MCF 10A (cell line): ENCODE measurements at places on chromosomes 7 and 10. TPM values are rescaled to one million over a fixed set of nuclear protein-coding genes. Genes with fewer than 3 reads are reported as not detected.

Gene IFIT1B
- not detected in 2 replicates for total RNA-seq

Gene ANKRD61
- total RNA-seq: 0.42 TPM in 1 of 2 replicates, not detected in the other

Gene NXPH1
- total RNA-seq: not detected in 2 replicates

Gene PLEKHS1
- total RNA-seq: not detected in 2 replicates

Gene ARPC1A
- total RNA-seq: 149 and 180 TPM in 2 replicates

Gene LRRTM3
- total RNA-seq: not detected in 2 replicates

Gene CRCP
- 27.5 and 39.8 TPM in 2 replicates for total RNA-seq

Gene SPRN
- not detected in 2 replicates for total RNA-seq

Gene MMRN2
- 1.4 and 1.5 TPM in 2 replicates for total RNA-seq

Gene ZNHIT1
- total RNA-seq: 63.9 and 70.9 TPM in 2 replicates

Gene UNC5B
- total RNA-seq: 80.5 and 82.4 TPM in 2 replicates

Gene UPK3B
- total RNA-seq: 1.0 and 1.1 TPM in 2 replicates

Gene MRLN
- not detected in 2 replicates for total RNA-seq
